ENCODE measurements at places on chromosomes 6 and 20.

GRCh38 chr6:89281779-89282246 is 33.3 kb downstream of the GABRR2 start:
- no peak for DNase-seq

DNA sequence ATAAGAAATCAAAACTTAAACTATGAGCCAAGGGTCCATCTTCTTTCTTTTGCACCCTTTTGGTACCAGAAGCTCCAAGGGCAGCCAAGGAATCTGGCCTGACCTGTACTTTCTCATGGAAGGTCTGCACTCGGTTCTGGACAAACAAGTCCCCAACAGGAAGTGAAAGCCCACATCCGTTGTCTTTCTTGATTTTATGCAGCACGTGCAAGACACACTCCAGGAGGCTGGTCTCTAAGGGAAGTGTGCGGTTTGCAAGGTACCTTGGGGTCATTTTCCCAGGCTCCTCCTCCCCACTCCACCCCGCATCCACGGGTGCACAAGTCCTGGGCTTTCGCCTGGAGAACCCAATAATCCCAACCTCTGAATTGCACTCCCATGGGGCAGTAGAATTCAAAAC is 101.9 kb downstream of the NFATC2 start:
- no peak for DNase-seq

DNA sequence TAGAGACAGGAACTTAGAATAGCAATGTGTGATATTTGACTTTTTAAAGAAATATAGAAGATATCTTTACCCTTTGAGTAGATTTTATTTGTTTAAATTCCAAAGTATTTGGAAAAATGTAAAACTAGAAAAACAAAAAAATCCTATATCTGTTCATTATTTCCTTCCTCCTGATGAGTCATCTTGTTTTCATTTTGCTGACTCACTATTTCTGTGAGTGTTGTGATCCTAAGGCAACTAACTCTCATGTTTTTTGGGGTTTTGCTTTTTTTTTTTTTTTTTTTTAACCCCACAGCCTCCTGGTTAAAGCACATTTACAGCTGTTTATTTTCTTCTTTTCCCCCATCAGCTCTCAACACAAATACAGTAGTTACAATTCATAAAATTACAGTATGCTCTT is 37.8 kb upstream of the THEMIS start:
- DNase-seq, result no peak

DNA sequence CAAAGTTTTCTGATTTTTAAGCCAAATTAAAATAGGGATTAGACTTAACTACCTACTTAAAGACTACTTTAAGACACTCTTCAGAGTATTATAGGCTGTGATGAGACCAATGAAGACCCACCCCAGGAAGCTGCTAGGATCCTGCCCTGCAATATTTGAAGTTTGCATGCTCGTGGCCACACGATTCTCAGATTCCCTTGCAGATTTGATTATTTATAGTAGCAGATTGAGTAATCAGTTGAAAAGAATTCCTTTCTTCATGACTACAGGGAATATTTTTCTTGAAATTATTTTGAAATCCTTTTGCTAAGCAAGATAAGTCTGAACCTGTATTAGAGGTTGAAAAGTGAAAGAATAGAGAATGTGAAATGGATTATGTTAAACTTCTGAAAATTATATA is 122.3 kb downstream of the B3GAT2 start:
- no peak for DNase-seq

- no peak for DNase-seq
Observed at GRCh38 chr20:4544765-4545164, 176.9 kb upstream of the PRND start.

DNA sequence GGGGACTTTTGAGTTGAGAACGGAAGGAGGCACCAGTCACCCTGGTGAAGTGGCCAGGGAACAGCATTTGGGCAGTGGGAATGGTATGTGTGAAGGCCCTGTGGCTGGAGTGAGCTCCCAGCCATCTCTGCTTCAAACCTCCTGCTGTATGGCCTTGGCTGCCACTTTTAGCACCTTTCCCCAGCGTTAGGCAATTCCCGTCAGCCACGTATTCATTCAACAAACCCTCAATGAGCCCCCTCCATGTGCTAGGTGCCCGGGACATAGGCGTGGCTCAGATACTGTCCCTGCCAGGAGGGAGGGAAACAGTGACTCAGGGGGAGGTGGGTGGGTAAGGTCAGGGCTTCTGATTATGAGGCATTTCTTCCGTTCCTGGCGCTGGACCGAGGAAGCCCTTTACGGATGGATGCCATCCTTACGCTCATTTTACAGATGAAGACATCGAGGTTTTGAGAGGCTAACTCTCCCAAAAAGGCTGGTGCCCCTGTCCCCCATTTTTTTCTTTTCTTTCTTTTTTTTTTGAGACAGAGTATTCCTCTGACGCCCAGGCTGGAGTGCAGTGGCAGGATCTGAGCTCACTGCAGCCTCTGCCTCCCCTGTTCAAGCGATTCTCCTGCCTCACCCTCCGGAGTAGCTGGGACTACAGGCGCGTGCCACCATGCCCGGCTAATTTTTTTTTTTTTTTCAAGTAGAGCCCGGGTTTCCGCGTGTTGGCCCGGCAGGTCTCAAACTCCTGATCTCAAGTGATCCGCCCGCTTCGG is 37.5 kb downstream of the SRC start:
- no peak for DNase-seq

DNA sequence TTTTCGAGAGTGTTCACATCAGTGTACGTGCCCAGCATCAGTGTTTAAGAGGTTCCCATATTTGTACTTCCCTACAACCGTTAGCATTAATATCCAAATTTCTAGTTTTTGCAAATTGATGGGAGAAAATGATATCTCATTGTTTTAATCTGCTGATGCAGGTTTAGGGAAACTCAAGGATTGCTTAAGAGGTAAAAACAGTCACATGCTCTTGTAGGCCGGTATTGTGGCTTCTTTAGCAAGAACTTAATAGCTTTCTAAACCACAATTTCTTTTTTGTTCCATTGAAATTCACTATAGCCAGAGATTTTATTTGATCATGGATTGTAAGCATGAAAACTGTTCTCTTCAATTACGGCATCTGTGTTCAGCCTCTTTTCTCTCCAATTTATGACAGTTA is 29.5 kb downstream of the BEND6 start:
- DNase-seq, result no peak

DNA sequence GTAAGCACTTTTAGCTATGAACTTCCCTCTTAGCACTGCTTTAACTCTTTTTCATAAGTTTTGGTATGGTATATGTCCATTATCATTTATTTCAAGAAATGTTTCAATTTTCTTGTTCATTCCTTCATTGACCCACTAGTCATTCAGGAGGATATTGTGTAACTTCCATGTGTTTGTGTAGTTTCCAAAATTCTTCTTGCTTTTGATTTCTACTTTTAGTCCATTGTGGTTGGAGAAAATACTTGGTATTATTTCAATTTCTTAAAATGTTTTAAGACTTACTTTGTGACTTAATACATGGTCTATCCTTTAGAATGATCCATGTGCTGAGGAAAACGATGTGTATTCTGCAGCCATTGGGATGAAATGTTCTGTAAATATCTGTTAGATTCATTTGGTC is 176.5 kb downstream of the CENPW start:
- no peak for DNase-seq

DNA sequence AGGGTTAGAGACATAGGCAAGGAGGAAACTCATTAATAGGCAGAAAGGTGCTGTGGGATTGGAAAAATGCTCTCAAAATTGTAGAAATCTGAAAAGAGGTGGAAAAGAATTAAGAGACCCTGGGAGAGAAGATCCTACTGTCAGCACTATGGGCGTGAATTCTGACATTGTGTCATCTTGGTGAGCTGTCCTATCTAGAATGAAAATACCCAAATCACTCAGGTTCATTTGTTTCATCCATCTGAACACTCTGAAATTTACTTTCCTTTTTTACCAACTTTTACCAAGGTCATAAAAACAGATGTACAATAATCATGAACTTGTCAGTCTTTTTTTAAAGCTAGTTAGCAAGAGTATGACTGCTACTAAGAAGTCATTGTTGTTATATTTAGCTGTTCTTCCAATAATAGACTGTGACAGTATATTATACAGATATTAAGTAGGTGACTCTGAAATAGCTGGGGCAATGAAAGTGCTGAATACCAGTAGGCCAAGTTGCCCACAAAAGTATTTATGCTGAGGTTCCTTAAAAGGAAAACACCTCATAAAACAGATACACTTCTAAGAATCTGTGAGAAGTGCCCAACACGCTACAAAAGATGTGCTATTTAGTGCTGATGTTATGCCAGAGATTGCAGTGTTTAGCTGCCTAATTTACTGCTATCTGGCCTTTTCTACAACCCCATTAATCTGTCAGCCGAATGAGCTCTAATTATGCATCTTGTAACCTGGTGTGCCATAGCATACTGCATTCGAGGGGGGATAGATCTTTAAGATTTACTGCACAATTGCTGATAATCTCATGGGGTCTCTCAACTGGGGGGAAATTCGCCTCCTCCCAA is 217.5 kb upstream of the SUPT3H start:
- DNase-seq, result no peak

DNA sequence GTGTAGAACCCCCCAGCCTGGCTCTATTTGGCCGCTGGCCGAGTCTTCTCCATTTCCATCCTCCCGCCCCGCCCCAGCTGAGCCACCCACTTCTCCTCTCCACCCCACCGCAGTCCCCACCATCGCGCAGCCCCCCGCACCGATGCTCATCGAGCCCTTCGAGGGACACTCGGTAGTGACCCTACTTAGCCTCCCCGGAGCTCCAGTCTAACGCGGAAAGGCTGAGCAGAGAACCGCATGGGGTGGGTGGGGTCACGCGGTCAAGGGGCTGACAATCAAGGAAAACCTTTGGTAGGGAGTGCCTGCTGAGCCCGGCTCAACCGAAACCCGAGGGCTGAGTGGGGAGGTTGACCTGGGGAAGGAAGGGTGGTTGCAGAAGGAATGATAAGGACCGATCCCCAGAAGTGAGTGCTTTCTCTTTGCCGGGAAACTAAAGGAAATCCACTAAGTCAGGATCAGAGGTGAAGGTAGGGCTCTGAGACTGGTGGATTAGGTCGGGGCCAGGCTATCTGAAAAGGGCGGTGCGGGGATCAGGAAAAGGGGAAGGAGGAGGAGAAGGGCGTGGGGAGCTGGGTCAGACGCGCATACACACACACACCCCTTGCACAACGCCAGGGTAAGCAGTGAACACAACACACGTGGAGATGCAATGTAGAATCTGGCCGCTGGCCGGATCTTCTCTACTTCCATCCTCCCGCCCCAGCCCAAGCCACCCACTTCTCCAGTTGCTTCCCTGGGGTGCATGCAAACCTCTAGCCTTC is 49.8 kb downstream of the CPXM1 start:
- DNase-seq, result peak; percentile 57

DNA sequence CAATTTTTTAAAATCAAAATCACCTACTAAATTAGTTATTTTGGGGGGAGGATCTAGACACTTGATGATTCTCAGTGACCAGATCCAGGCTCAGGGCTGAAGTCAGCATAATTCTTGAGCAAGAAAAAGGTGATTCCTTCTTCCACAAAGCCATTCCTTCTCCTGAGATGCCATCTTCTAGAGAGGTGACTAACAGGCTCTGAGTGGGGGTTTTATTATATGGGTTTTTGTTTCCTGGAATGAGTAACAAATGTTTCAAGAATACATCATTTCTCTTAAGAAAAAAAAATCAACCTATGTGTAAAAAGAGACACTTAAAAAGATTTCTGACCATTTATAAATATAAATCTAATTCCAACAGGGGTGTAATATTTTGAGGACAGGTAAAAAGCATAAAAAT is 154.3 kb downstream of the NFATC2 start:
- no peak for DNase-seq

GRCh38 chr6:157732416-157733161 is 90.5 kb upstream of the SNX9 start:
- DNase-seq, result no peak

DNA sequence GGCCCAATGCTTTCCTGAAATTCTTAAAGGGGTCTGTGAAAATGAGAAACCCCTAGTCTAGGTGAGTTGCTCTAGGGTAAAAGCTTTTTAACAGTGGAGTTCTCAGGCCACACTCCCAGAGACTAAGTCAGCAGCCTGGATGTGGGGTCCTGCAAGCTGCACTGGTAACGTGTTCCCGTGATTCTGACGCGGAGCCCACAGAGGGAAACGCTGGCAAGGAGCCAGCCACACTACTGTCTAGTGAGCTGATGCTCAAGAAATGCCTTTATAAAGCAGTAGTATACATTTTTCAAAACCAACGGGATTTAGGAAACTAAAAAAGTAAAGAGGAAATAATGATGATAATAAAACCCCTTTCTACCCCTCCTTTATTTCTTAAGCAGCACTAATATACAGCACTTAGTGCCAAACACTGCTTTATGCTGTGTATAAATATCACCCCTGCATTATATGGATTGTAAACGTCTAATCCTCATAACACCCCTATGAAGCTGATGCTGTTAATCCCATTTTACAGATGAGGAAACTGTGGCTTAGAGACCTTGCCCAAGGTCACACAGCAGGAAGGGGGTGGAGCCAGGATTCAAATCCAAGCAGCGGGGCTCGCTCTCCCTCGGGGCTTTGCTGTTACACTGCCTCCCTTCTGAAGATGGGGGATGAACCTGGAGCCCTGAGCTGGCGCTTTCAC is 25.0 kb downstream of the KCNK15 start:
- no peak for DNase-seq

DNA sequence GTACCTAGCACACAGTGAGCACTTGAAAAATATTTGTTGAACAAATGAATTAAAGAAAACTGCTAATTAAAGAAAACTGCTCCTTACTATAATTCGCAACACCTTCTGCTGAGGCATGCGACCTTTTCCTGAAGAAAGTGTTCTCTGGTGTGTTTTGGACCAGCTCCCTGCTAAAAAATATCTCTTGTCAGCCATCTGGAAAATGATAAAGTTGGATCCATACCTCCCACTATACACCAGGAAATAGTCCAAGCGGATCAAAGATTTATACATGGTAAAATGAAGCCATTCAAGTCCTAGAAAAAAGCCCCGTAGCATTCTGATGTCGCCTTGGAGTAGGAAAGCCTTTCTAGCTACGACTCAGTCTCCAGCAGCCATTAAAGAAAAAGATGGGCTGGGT is 43.3 kb downstream of the OVOL2 start:
- DNase-seq, result no peak

DNA sequence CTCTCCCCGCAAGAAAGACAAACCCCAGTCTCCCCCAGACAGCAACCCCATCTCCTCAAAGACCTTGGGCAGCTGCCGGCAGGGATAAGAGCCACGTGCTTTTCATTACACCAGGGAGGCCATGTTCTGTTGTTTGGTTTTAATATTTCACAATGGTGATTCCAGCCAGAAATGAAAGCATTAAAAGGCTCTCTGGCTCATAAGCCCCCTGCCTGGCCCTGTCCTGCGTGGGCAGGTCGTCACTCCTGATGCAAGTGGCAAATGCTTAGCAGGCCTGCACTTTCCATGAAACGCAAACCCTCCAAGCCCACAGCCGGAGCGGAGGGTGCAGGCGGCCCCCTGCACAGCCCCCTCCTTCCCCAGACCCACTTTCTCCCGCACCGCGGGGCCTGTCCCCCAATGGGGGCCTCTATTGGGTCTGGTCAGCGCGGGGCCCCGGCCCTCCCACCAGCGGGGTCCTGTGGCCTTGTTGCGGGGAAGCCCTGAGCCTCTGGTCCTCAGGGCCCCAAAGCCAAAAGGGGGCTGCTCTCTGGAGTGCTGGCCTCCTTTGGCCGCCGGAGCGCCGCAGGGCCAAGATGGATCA is 77.2 kb downstream of the TMEM242 start:
- DNase-seq, result no peak

GRCh38 chr6:16762268-16762549 is 949 bp upstream of the ATXN1 start:
- no peak for DNase-seq

GRCh38 chr20:63538204-63539091 is 1.3 kb upstream of the PTK6 start:
- DNase-seq, result peak; percentile 9
